ENCODE measurements at places on chromosomes 5 and 9. TPM values are rescaled to one million over a fixed set of nuclear protein-coding genes. Genes with fewer than 3 reads are reported as not detected.

PCDHB16 gene
- polyA plus RNA-seq: 0.23 TPM

FSTL4 gene
- polyA plus RNA-seq: 0.07 TPM

CTSV gene
- polyA plus RNA-seq: 0.42 TPM

STK32A gene
- 0.42 TPM for polyA plus RNA-seq

IL3 gene
- not detected for polyA plus RNA-seq

All from psoas muscle (tissue), 8 donors.